ENCODE measurements at places on chromosomes 3 and 15.

- DNase-seq: no peak
Measured at GRCh38 chr3:46221938-46222337, 13.8 kb upstream of the CCR1 start.

GRCh38 chr3:192275741-192276355 is 451.5 kb downstream of the FGF12 start:
- DNase-seq: no peak

DNA sequence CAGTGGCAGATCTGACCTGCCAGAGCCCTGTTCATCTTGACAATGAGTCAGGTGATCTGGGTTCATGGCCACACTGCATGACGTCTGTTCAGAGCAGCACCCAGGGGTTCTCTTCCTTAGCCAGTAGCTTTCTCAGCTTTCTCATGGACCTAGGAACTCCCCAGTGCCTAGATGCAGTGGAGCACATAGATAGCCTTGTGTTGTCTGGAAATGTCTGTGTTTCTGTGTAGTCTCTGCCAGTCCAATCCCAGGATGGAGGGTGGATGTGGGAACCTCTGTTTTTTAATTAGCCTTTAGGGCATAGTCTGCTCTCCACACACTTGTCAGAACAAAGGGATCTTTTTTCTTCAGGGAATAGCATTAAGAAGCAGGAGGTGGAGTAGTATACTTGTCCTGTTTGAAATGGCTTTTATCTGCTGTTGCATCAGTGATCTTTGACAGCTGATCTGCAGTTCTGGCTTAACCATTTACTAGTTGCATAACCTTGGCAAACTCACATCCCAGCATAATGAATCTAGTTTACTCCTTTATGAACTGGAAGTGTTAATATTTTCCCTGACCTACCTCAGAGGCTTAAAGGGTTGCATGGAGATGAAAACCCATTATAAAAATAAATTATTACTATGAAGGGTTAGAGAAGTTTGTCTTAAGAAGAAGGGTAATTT is 16.1 kb upstream of the CACNA1D start:
- no peak for DNase-seq

DNA sequence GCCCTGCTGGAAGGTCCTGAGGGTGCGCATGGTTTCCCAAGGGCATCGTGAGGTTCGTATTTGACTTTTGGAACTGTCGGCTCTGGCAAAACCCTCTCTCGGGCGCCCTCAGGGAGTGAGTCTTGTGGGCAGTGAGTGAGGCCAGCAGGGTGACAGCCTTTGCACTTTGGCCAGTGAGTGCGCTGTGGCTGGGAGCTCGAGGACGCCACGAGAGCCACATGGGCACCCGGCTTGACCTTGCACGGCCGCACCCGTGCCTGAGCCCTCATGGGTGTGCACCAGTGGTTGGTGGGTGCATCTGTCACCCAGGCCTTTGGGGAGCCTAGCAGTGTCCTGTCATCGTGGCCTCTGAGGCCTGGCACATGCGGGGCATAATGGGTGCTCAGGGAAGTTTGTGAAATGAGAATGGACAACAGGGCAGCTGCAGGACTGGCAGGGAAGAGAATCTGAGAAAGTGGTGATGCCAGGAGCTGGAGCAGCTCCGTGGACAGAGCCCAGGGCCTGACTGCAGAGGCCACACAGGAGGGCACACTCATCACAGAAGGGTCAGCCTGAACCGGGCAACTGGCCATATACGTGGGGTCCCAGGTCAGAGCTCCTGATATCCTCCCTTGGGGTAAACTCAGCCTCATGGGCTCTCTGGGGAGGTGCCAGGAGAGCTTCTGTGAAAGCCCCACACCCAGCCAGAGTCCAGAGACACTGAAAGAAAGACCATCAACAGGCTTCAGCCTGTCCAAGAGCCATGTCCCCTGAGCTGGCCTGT is 30.4 kb upstream of the SNRPA1 start:
- no peak for DNase-seq

DNA sequence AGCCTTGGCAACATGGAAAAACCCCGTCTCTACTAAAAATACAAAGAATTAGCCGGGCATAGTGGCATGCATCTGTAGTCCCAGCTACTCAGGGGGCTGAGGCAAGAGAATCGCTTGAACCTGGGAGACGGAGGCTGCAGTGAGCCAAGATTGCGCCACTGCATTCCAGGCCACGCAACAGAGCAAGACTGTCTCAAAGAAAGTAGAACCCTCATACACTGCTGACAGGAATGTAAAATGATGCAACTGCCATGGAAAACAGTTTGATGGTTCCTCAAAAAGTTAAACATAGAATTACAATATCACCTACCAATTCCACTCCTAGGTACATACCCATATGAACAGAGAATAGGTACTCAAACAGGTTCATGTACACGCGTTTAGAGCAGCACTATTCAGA is 158.9 kb downstream of the TBC1D5 start:
- DNase-seq: no peak

GRCh38 chr3:129522953-129523352 is 5.5 kb upstream of the RHO start:
- DNase-seq: no peak

GRCh38 chr3:6421666-6422445 is 439.1 kb upstream of the GRM7 start:
- DNase-seq: no peak

- peak; percentile 10 for DNase-seq
Measured at GRCh38 chr15:69903470-69904469, 193.9 kb downstream of the TLE3 start.

GRCh38 chr3:71710906-71711494 is 14.2 kb downstream of the EIF4E3 start:
- DNase-seq: peak; percentile 80

GRCh38 chr3:165544432-165544831 is 292.8 kb downstream of the BCHE start:
- DNase-seq: no peak

DNA sequence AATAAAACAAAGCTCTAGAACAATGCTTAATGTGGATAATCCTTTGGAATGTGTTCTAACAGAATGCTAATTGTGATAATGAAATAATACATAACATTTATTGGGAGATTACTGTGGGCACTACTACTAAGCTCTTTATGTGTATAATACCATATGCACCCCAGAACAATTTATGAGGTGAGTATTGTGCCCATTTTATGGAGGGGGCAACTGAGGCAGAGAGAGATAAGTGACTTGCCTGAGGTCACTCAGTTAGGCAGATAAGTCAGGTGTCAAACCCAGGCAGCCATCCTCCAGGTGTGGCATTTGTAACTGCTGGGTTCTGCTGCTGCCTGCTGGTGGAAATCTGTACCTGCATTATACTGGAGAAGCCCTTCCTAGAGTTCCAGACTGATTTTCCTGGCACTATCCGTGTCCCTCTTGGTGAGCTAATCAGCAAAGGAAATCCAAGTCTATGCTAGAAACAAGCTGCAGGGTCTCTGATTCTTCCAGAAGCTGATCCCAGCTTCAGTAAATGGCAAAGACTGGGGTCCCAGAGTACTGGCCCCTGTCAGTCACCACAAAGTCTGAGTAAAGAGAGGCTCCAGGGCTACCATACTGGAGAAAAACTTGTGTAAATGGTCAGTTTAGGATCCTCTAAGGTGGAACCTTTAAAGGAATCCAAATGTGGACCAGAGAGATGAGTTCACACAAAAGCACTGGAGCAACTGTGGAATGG is 22.6 kb upstream of the RBP1 start:
- DNase-seq: no peak

DNA sequence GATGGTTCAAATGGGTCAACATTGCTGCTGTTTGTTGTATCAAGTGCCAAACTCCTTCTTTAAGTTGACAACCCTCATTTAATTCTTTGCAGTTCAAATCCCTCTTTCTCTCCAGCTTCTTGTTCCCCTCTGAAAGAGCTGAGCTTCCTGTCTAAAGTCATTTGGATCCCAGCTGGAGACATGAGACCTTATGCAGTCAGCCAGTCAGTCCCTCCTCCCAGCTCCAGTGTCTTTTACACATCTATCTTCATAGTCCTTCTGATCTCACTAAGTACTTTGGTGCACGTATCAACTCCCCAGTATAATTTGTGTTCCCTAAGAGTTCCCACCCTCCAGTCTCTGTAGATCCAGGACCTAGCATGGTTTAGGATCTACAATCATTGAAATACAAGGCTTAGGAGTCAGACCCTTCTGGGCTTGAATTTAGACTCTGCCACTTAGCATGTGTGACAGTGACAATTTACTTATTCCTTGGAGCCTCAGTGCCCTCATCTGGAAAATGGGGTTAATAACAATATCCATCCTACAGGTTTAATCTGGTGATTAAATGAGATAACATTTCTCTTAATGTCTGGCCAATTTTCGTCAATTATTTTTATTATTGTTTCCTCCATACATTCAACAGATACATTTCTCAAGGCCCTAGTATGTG is 102.8 kb upstream of the SEMA6D start:
- peak; percentile 4 for DNase-seq
